ENCODE measurements at places on chromosomes 13 and 19.

GRCh38 chr19:45391346-45391745, 13.5 kb downstream of the PPP1R13L start:
- no peak for DNase-seq

GRCh38 chr13:30916991-30917390, 10.9 kb downstream of the MEDAG start:
- DNase-seq: no peak

GRCh38 chr19:9342610-9343304, 18.8 kb downstream of the ZNF559 start:
- DNase-seq: no peak

GRCh38 chr19:31512181-31512970, 163.1 kb upstream of the TSHZ3 start:
- DNase-seq: no peak

- DNase-seq: no peak
Observed at GRCh38 chr13:24228852-24229458, 68.4 kb downstream of the SPATA13 start.

DNA sequence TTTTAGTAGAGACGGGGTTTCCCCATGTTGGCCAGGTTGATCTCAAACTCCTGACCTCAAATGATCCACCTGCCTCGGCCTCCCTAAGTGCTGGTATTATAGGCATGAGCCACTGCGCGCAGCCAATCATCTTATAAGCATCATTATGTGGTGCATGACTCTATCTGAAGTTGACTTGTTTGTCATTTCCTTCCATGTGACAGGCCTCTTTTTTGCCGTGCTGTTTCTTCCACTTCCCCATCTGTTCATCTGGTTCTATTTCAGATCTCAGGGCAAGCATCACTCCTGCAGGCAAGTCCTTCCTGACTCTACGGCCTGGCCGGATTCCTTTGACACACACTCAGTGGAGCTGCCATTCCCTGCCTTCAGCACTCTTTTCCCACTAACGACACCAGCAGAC, 15.2 kb downstream of the COL5A3 start:
- DNase-seq: no peak

GRCh38 chr13:80141123-80141849, 199.6 kb downstream of the SPRY2 start:
- no peak for DNase-seq

DNA sequence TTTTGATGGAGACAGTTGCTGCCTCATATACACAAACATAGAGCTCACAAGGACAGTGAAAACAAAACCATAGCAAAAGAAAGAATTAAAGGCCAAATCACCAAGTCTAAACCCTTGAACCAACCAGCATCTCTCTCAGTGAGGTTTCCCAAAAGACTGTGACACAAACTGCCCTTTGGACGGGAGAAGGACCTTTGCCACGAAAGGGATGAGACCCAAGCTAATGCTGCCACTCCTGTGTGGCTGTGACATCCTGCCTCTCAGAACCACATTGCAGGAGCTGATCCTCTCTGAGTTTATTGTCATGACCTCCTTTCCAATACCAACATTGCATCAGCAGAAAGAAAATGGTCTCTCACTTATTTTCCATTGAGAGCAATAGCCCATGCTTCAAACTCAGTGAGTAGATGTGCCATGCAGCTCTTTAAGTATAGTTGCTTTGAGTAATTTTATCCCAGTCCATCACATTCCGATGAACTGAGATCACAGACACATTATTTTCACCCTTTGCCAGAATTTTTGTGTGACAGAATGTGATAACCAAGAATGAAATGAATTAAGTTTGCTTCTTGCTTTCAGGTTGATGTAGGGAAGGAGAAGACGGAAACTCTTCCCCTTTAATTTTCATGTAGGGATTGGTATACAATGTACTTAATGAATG, 133.5 kb upstream of the IRS2 start:
- DNase-seq: no peak

- no peak for DNase-seq
Observed at GRCh38 chr13:73958657-73959397, 175.4 kb downstream of the KLF12 start.

DNA sequence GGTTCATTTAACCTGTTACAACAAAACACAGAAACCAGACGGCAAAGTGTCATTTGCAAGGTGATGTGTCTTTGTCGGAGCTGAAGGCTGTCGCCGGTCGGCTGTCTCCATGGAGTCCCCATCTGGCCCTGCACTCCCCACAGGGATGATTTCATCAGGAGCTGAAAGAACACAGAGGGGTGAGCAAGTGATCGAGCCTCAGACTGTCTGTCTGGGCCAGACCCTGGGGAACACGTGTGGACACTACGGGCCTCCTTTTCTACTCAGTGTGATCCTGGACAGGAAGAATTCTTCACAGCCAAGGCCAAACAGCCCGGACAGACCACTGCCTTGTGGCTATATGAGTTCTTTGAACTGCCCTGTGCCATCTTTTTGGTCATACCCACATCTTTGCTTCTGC, 85.1 kb downstream of the RNASEH2B start:
- no peak for DNase-seq

- DNase-seq: no peak
Observed at GRCh38 chr13:95137096-95137495, 164.2 kb downstream of the ABCC4 start.

- DNase-seq: no peak
Observed at GRCh38 chr13:53622456-53622855, 593.8 kb downstream of the OLFM4 start.

DNA sequence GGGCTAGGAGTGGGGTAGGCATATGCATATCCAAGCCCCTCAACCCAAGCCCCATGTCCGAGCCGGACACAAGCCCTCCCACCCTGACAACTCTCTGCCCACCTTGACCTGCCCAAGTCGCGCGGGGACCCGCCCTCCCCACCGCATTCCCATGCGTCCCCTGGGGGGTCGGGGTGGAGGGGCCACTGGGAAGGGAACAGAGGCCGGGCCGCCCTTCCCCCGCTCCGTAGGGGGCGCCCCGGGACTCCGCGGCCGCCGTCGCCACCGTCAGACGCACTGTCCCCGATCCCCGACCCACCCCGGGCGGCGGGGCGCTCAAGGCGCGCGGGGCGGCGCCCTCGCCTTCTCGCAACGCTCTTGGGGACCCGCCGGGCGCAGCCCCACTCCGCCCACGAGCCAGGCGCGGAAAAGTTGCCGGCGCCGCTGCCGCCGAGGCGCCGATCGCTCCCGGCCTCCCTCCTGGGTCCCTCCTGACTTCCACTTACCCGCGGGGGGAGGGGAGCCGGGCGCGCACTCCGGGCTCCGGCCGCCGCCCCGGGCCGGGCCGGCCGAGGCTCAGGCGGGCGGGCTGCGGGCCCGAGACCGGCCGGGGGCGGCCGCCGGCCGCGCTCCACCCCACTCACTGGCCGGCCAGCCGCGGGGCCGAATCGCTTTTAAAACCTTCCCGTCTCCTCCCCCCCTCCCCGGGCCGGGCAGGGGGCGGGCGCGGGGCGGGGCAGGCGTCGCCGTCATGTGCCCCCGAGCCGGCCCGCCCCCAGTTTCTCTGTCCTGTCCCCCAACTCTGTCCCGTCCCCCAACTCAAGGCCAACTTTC, 34.4 kb upstream of the NANOS3 start:
- no peak for DNase-seq

DNA sequence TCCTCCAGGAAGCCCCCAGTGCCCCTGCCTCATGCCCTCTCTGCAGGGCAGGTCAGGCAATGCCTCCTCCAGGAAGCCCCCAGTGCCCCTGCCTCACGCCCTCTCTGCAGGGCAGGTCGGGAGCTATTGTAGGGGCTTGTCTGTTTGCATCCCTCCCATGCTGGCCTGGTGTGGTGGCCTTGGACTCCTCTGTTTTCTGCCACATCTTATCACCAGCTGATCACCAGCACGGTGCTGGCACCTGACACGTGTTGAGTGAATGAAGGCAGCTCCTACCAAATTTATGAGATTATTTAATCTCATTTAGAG, 51.5 kb upstream of the C13orf46 start:
- no peak for DNase-seq

- DNase-seq: no peak
Observed at GRCh38 chr13:20901668-20902437, 693 bp downstream of the XPO4 start.

- DNase-seq: no peak
Observed at GRCh38 chr19:17645339-17645963, 42.7 kb downstream of the UNC13A start.

- no peak for DNase-seq
Observed at GRCh38 chr13:38697197-38697596, 10.3 kb downstream of the FREM2 start.

DNA sequence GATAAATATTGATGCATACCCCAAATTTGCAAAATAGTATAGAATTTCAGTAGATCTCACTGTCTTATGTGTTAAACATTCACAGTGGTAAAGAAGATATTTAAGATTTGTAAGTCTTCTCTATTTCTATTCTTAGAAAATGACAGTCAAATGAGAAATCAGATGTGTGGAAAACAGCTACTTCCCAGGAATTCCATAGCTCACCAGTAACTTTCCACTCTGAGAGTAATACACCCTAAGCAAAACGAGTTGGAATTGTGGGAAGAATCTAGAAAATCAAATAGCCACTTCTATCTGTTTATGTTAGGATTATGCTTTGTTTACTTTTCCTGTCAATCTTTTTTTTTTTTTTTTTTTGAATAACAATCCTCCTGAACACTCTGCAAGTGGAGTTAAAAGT, 69.1 kb downstream of the FLT1 start:
- DNase-seq: no peak

All from NCI-H1436 treated with DMSO at 0.1 percent for 48 hours (cell line).